ENCODE measurements at places on chromosomes 3 and 15. TPM values are rescaled to one million over a fixed set of nuclear protein-coding genes. Genes with fewer than 3 reads are reported as not detected.

Gene SOX2
- total RNA-seq: not detected

Gene STAC
- not detected for total RNA-seq

Gene COL6A5
- total RNA-seq: not detected

Gene FAM3D
- not detected for total RNA-seq

Gene IL17RE
- total RNA-seq: 0.24 TPM

Gene THSD4
- not detected for total RNA-seq

Gene GRM7
- not detected for total RNA-seq

Gene SNURF
- total RNA-seq: 28.3 TPM

Gene TM4SF18
- total RNA-seq: not detected

Gene HCN4
- not detected for total RNA-seq

Gene UACA
- total RNA-seq: 3.9 TPM

Gene SENP8
- total RNA-seq: 2.0 TPM

Gene AHSG
- total RNA-seq: not detected

Gene FAM131A
- total RNA-seq: 3.8 TPM

Gene NTRK3
- 1.4 TPM for total RNA-seq

Gene SPTSSB
- not detected for total RNA-seq

Gene CLSTN2
- not detected for total RNA-seq

Gene USP50
- total RNA-seq: not detected

Gene CLDN18
- total RNA-seq: not detected

Data from activated naive CD4-positive, alpha-beta T cell treated with anti-CD3 and anti-CD28 coated beads for 36 hours (primary cell).